Posterior vena cava (tissue), 2 donors: ENCODE measurements at places on chromosomes 5 and 9.

GRCh38 chr9:131278702-131279111 is 2.4 kb upstream of the FAM78A start:
- DNase-seq, result no peak

GRCh38 chr9:136826703-136827582 is 15.3 kb upstream of the AJM1 start:
- DNase-seq, result no peak

DNA sequence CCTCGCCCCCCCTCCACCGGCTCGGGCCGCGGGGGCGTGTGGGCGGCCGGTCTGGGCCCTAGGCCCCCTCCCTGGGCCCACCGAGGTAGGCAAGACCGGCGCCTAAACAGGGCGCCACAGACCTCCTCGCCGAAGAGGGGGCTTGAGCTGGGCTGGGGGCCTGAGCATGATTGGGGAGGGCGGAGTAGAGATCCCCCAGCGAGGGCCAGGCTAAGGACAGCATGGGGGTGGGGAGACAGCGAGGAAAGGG is 108.9 kb downstream of the PSD2 start:
- no peak for DNase-seq

- DNase-seq, result no peak
Measured at GRCh38 chr9:68476847-68477246, 63.8 kb downstream of the TMEM252 start.

DNA sequence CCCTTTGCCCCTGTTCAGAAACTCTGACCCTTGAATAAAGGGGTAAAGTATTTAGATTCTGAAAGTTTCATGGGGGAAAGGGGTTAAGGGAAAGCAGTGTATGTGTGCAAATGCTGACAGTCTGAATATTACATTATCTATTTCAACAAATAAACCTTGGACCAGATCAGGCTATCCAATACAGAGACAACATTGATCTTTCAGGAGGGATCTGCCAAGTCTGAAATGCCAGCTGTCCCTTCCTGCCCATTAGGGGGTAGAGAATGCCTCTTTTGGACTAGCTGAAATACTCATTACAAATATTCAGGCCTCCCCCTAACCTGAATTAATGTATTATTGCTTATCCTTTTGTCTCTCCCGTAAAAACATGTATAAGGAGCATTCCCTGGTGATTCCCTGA is 219.5 kb downstream of the NR3C1 start:
- DNase-seq, result no peak

DNA sequence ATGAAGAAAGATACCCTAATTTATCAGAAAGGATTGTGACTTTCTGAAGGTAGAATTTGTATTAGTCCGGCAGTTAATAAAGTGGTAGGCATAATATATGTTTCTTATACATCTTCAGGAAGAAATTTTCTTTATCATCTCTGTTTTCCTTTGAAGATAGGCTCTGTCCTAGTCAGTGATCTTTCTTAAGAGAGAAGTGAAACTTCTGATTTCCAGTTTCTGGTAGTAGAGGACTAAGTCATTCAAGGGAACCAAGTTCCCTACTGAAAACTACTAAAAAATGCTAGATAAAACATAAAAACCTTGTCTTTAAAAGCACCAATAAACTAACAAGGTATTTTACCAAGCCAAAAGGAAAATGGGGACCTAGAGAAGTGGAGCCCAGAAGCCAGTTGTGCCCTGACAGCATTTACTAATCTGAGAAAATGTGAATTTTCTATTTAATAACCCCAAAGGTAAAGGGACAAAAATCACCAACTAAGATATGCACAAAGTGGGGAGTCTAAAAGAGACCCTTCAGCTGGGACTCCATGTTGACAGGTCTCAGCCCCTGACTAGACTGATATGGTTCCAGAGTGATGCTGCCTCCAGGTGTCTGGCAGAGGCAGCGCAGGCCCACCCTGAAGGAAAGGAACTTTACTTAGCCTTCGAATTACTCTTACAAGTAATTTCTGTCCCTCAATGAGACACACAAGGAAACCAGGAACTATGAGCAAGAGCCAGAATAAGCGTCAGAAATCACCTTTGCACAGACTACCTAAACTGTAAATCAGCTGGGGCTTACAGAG is 72.7 kb downstream of the FAM78A start:
- DNase-seq, result no peak

- no peak for DNase-seq
Measured at GRCh38 chr5:110702704-110703103, 23.8 kb downstream of the TMEM232 start.

- no peak for DNase-seq
Measured at GRCh38 chr5:10801931-10802666, 41.1 kb upstream of the DAP start.

- DNase-seq, result no peak
Measured at GRCh38 chr9:108205276-108205675, 650.5 kb downstream of the ACTL7B start.

DNA sequence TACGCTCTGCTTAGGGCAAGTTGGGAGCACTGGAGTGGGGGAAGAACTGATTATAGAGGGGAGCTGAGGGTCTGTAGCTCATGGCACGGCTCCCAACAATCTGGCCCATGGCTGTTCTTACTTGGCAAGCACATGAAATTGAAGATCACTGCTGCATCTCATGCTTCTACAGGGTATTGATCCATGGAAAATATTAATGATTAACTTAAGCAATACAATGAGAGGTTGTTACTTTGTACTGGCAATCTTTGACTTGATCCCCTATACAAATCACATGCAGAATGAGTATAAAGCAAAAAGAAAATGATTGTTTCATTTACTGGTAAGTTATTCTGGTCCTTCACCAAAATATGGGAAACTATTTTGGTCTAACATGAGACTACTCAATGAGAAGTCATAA is 481.1 kb downstream of the PDE4D start:
- DNase-seq, result no peak

- DNase-seq, result no peak
Measured at GRCh38 chr9:91001146-91001611, 199.6 kb downstream of the SYK start.

DNA sequence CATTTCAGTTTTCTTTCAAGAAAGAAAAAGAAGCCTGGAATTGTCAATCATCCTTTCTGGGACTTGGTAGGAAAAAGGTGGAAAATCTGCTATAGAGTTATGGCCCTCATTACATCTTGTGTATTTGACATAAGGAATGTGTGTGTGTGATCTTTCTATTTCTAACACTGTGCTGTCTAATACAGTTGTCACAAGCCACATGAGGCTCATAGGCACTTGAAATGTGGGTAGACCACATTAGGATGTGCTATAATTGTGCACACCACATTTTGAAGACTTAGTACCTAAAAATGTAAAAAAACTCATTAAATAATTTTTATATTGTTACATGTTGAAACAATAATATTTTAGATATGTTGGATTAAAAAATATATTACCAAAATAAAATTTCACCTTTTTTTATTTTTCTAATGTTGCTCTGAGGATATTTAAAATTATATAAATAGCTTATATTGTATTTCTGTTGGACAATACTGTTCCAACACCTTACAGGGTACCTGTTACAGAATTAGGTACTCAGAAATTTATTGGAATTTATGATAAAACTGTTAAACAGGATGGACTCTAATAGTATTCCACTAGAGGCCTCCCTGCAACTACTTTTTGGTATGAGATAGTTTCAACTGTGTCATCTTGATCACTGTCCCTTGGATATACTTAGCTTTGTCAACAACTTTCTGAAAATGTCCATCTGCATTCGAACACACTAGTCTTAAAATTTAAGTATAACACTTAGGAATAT is 18.4 kb downstream of the MSANTD3 start:
- DNase-seq, result no peak

- DNase-seq, result no peak
Measured at GRCh38 chr9:77954666-77955015, 77.0 kb downstream of the GNAQ start.

GRCh38 chr9:90789408-90789807 is 12.2 kb upstream of the SYK start:
- DNase-seq, result no peak

- DNase-seq, result no peak
Measured at GRCh38 chr5:126868338-126869004, 91.5 kb downstream of the LMNB1 start.

- DNase-seq, result no peak
Measured at GRCh38 chr5:40374853-40375252, 304.9 kb upstream of the PTGER4 start.

DNA sequence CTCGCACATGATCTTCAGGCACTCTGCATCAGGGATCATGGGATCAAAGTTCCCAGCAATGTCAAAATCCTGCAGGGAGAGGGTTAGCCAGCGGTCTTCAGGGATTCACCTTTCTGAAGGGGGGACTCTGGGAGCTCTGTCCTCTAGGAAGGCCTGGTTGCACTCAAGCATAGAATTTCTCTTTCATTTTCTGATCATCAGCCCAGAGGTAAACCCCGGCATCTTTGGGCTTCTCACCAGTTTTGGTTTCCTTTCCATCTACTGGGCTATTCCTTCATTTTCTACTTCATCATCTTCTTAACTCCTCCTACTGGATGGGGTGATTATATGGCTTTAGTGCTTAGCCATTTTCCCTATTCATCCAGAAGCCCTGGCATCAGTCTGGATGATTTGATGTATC is 4.6 kb upstream of the DND1 start:
- DNase-seq, result no peak

DNA sequence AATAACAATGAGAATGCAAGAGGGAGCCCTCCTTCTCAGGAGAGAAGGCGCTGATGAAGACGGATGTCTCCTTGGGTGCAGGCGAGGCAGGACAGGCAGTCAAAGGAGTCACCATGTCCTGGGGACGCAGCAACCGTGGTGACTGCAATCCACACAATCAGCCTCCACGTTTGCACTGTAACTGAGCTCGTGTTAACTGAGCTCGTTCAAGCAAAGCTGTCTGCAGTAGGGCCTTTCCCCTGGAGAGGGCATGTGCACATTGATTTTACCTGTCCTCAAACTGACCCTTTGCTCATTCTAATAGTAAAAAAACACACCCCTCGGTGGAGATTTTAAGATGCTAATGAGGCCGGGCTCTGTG is 2.8 kb downstream of the SARDH start:
- DNase-seq, result no peak

DNA sequence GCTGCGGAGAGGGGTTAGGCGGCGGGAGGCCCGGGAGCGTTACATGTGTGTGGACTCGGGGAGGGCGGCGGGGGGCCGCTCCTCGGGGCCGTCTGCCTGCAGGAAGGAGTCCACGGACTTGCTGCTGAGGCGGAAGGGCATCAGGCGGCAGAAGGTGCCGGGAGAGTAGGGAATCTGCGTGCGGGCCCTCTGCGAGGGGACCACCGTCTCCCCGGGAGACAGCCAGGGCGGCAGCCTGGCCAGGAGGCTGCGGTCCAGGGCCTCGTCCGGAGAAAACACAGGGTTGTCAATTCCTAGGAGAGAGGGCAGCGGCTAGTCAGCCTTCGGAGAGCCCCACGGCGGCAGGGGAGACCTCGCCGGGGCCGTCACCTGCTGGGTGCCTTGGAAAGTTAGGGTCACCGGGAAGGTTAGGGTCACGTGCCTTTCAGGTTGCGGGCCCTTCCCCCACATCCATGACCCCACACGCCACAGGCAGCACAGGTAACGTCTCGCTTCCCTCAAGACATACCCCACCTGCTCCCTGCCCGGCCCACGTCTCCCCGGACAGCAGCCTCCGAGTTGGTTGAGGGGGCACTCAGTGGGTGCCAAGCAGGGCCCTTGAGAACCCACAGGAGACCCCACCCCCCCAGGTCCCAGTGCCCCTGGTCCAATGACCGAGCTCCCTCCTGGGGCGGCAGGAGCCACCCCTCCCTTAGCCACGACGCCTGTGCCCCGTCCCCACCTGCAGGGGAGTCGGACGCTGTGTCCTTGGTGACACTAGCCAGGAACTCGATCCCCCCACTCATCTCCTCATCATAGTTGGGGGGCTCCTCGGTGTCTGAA is 32.1 kb downstream of the EXOC3 start:
- peak; percentile 81 for DNase-seq

DNA sequence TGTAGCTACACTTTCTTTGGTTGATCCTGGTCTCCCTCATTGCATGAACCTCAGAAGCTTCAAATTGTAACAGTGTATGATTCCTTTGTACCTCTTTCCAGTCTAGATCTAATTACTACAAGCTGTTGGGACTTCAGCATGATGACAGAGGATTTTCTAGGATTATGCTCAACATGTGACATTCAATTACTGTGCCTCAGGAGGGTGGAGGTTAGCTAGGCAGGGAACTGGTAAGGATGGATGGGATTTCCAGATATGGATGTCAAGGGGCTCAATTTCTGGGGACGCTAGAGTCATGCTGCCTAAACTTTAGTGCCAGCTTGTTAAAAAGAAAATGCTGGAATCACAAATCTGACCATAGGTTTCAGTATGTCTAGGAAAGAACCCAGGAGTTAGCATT is 29.2 kb upstream of the GLRA1 start:
- DNase-seq, result no peak

DNA sequence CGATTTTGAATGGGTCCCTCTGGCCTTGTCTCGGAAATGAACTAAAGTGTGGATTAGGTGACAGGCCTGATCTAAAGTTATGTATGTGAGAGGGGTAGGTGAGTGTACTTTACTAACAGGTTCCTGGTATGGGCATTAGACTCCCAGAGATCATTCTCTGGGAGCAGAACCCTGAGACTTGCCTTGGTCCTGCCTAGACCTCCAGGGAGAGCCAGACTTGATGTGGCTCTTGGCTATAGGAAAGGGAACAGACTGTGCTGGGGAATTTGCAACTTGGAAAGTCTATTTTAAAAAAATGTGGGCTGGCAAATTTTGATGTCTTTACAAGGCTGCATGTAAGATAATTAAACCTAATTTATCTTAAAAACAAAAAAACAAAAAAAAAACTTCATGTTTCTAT is 49.8 kb upstream of the NREP start:
- no peak for DNase-seq

GRCh38 chr9:113409481-113409880 is 994 bp downstream of the POLE3 start:
- DNase-seq, result no peak

DNA sequence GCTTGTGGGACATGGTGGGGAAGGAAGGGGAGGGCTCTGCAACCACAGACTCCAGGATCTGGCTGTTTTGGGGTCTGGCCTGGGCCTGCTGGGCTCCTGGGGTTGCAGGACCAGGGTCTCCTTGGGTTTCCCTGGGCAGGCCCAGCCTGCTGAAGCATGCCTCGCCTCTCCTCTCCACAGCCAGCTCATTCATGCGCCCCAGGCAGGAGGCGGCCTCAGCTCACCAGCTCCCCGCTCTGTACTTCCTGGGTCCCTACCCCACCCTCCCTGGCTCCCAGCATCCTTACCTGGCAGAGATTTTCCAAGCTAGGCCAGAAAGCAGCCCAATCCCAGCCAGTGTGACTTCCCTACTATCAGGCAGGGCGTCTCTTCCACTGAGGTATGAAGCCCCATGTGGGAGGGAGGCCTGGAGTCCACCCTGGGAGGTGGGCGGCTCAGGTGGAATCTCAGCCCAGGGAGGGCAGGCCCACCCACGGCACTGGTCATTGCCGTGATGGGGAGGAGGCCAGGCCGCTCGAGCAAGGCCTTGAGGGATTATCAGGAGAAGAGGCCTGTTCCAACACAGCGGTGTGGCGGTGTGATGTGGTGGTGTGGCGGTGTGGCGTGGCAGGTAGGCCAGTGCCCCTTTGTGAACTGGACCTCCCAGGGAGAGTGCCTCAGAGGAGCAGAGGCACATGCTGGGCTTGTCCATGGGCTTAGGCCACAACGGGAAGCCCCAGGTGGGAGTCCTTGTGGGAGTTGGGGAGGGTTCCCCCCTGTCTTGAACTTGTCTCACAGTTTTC is 103.4 kb downstream of the DAB2IP start:
- DNase-seq, result no peak
